GM04503 (cell line): ENCODE measurements at places on chromosomes 5 and 9.

DNA sequence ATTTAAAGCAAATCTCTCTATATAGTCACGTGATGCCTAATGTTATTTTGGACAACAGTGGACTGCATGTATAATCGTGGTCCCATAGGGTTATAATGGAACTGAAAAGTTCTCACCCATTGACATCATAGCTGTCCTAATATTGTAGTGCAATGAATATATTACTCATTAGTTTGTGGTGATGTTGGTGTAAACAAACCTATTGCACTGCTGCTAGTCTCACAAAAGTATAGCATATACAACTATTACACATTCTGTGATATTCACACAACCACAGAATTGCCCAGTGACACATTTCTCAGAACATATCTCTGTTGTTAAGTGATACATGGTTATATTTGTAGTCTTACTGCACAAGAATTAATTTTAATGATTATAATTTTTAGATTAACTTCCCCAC, 37.7 kb downstream of the IPO11 start:
- DNase-seq = no peak

- no peak for DNase-seq
These were observed 81.5 kb downstream of the AMBP start for GRCh38 chr9:113996531-113997001.

DNA sequence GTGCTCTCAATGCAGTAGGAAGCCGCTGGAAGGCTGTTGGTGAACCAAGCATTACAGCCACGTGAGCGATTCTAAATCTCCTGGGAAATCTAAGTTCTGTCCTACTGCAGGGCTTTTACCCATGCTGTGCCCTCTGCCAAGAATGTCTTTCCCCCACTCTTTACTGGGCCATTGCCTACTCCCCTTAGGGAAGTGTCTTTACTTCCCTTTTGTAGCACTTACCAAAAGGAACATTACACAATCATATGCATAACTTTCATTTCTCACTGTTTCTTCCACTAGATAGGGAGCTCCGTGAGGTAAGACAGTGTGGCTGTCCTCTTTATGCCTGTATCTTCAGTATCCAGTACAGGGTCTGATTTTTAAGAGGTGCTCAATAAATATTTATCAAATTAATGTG, 241.7 kb upstream of the NR4A3 start:
- DNase-seq = no peak

GRCh38 chr5:136802383-136802782, 437.0 kb upstream of the TRPC7 start:
- no peak for DNase-seq

- no peak for DNase-seq
These were observed 24.5 kb upstream of the TOR1B start for GRCh38 chr9:129778469-129778868.

- no peak for DNase-seq
These were observed 69.1 kb downstream of the OTP start for GRCh38 chr5:77569409-77569808.

GRCh38 chr5:136905571-136905970, 540.2 kb upstream of the TRPC7 start:
- DNase-seq = no peak

GRCh38 chr5:40378396-40379177, 301.1 kb upstream of the PTGER4 start:
- DNase-seq = no peak

- DNase-seq = no peak
These were observed at the start of gene DOCK2 for GRCh38 chr5:169637085-169637548. Gene DOCK2 (plus strand): TSS chr5:169637275. CDS start chr5:169637327, 52 bp downstream.

DNA sequence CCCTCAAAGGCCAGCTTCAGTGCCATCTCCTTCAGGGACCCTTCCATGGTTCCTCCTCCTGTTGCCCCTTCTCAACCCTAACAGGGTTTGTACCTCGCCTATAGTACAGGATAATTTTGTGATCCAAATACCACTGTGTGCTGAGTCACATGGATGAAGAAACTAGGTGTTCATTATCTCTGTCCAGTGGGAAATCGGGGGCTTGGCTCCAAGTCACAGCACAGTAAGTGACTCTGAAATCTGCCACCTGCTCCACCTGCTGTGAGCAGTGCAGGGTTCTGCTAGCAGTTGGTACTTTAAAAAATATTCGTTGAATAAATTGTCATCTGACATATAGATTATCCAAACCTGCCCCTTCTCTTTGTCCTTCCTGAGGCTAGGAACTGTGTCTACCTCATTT, 123.2 kb upstream of the OTULINL start:
- no peak for DNase-seq

- no peak for DNase-seq
These were observed 47.0 kb downstream of the CXXC5 start for GRCh38 chr5:139695178-139695573.

GRCh38 chr5:38494763-38495162, 61.7 kb downstream of the LIFR start:
- DNase-seq = no peak

- DNase-seq = no peak
These were observed 39.1 kb downstream of the FGD3 start for GRCh38 chr9:92986176-92987119.

DNA sequence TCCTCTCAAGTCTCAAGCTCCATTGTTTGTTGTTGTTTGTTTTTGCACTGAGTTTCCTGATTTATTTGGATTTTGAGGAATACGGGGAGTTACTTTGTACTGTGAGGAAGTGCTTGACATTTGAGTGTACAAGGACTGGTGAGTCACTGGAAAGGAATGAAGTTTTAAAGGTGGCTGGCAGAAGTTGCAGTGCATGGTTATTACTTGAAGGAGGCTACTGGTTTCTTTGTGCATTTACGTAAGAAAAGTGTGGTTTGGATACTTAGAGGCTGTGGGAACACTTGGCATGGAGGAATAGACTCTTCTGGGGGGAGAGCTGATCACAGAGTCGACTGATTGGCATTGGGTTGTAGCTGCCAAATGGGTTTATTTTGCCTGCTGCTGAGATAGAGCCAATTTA, 919.0 kb downstream of the TAF11L14 start:
- no peak for DNase-seq

- DNase-seq = no peak
These were observed 452.7 kb downstream of the BNC2 start for GRCh38 chr9:16417749-16418148.

GRCh38 chr5:115461506-115462290, 82.9 kb downstream of the FEM1C start:
- DNase-seq = peak; percentile 76

DNA sequence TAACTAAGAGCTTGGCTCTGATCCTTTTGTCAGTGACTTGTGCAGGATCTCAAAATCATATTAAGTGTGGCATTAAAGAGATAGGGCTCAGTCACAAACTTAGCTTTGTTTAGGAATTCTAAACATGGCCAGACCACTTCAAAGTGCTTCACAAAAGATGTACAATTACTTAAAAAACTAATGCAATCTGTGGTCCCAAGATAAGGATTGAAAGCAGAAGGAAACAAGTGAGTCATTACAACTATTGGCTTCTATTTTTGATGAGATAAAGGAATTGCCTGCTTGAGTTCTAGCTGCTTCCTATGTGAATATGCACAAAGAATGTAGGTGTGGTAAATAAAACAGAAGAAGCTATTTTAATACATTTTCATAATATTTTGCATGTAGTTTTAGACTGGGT, 44.9 kb upstream of the SLC12A2 start:
- DNase-seq = peak; percentile 9

DNA sequence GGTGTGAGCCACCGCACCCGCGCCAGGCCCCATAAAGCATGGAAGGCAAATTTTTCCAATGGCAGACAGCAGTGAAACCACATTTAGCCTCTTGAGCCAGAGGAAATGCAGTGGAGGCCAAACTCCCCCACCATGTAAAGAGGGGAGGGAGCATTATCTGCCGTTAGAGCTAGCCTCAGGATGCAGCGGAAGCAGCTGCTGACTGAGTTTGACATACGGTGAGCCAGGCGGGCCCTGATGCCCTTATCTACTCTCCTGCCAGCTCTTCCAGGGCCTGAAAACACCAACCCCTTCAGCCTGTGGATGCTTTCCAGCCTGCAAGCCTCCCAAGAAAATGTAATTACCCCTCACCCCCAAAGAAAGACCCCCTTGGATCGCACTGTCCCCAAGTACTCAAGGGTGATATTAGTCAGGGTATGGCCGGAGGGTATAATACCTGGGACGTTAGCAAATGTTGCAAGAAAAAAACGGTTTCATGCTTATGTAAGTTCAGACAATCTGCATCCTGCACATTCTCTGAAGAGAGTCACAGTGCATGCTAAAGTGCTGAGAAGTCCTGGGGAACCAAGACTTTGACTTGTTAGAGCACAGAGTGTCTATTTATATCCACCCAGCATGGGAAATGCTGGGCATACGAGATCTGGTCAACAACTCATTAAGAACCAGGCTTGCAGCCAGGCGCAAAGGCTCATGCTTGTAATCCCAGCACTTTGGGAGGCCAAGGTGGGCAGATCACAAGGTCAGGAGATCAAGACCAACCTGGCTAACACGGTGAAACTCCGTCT, 11.3 kb upstream of the GGTA1 start:
- no peak for DNase-seq

- DNase-seq = no peak
These were observed 45.3 kb upstream of the FCN1 start for GRCh38 chr9:134962973-134963364.

DNA sequence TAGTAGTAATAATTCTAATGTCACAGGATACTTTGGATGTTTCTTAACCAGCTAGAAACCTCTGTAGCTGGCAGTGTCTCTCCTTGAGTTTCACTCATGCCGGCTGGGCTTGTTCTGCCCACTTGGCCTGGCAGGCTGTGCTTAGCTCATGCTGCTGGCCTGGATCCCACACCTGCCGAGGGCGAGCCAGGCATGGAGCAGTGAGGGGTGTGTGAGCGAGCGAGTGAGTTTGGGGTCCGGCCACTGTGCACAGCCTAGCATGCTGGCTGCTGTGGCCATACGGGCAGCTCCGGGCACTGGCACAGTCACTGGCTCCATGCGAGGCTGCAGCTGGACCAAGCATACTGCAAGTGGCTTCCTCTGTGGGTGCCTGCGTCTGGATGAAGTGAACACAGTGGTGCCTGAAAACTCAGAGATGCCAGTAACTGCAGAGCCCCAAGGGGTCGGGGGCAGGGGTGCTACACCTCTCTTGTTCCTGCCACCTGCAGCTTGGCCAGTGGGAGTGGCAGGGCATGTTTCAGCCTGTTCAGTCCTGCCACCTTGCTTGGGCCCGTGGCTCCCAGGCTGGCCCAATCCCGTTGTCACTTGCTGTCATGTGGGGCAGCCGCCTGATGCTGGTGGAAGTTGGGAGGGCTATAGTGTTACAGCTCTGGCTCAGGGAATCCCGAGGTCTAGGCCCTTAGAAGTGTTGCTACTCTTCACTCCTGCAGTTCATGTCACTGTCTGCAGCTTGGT, 9.9 kb downstream of the FSD1L start:
- DNase-seq = no peak

- no peak for DNase-seq
These were observed 540.5 kb downstream of the KCTD16 start for GRCh38 chr5:144711172-144711571.

DNA sequence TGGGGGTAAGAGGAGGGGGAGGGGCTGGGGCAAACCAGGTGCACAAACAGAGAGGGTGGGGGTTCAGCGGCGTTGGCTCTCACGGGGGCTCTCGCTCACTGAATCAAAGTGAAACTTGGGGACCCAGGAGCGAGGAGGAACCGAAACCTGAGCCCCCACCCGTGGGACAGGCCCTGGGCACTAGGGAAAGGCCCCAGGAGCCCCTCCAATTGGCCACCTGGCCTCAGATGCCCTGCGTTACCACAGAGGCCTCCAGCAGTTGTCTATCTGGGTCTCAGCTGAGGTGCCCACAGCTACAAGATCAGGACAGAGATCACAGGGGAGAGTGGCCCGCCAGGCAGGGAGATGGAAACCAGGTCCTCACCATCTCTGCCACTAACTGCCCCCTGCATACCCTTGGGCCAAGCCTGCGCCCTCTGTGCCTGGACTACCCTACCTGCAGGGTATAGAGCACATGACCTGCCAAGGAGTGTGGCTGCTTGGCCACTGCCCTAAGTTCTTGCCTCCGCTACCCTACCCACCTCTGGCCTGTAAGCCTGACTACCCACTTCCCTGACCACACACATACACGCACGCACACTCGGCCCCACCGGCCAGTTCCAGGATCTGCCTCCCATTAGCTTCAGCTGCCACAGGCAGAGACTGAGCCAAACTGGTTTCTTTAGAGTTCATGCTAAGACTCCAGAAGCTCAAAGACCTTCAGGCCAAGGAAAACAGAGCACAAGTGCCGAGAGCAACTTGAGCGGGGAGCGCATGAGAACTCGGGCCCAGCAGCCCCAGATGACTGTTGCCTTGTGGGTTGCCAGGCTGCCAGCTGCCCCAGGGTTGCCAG, 39.9 kb downstream of the PAX5 start:
- no peak for DNase-seq

DNA sequence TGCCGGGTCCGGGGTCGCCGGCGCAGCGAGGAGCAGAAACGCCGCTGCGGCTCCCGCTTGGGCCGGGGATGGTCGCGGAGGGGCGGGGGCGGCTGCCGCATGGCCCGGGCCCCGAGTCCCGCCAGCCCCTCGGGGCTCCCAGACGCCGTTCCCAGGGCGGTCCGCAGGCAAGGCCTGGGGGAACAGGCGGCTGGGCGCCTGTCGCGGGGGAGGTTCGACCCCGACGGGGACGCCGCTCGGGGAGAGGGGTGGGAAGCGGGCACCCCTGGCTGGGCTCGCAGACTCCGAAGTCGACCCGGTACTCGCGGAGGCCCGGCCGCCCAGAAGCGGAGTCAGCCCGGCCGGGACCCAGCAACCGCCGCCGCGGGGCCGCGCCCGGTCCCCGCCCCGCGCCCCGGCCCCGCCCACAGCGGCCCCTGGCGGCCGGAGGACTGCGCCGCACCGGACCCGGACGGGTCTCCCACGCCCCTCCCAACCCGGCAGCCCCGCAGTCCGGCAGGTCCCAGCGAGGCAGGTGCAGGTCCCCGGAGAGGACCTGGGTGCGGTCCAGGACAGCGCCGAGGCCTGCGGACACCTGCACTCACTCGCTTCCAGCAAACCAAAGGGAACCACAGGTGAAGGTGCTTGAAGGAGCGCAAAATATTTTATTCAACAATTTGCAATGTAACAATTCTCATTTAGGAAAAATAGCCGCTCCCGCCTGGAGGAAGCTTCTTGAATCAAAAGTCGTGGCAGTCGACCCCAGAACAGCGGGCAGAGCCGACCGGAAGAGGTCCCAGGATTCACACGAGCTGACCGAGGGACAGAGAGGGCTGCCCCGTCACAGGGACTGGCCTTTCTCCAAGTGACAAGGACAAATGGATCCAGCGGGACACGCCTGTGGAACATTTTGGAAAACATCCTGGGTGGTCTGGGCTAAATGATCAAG, at the start of gene INPP5E:
TSS of gene INPP5E (minus strand) at position 365 of the 928 bp plus-strand sequence. CDS start 426 bp downstream, outside the sequence.
- DNase-seq = no peak

- DNase-seq = no peak
These were observed 20.3 kb downstream of the LMX1B start for GRCh38 chr9:126633881-126634558.

DNA sequence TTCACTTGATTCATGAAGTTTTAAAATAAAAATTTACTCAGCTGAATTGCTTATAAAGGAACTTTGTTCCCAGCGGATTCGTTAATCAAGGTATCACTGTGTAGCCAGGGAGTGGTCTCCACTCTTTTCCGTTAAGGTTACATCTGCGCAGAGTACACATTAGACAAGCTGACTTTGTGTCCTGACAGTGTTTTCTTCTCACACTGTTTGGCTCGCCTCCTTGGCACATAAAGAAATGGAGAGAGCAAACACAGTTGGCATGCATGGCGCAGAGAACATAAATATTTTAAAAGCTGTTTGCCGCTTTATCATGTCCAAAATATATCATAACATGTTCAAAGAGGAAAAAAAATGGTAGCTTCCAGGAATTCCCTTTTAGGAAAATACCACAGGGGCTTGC, 153.2 kb downstream of the EDIL3 start:
- DNase-seq = no peak

GRCh38 chr5:15598294-15598902, 98.4 kb downstream of the FBXL7 start:
- DNase-seq = no peak

- DNase-seq = no peak
These were observed 39.4 kb downstream of the ALG2 start for GRCh38 chr9:99182356-99182755.
